Keratinocyte (primary cell): ENCODE measurements at places on chromosomes 3 and 15.

- no peak for DNase-seq
Observed at GRCh38 chr3:187616307-187616972, 53.8 kb downstream of the SST start.

- DNase-seq, result no peak
Observed at GRCh38 chr3:108406661-108407206, 103.7 kb downstream of the MYH15 start.

DNA sequence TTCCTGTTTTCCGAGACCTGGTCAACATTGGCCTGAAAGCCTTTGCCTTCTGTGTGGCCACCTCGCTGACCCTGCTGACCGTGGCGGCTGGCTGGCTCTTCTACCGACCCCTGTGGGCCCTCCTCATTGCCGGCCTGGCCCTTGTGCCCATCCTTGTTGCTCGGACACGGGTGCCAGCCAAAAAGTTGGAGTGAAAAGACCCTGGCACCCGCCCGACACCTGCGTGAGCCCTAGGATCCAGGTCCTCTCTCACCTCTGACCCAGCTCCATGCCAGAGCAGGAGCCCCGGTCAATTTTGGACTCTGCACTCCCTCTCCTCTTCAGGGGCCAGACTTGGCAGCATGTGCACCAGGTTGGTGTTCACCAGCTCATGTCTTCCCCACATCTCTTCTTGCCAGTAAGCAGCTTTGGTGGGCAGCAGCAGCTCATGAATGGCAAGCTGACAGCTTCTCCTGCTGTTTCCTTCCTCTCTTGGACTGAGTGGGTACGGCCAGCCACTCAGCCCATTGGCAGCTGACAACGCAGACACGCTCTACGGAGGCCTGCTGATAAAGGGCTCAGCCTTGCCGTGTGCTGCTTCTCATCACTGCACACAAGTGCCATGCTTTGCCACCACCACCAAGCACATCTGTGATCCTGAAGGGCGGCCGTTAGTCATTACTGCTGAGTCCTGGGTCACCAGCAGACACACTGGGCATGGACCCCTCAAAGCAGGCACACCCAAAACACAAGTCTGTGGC lies 16.9 kb downstream of the TMEM43 start:
- no peak for DNase-seq

DNA sequence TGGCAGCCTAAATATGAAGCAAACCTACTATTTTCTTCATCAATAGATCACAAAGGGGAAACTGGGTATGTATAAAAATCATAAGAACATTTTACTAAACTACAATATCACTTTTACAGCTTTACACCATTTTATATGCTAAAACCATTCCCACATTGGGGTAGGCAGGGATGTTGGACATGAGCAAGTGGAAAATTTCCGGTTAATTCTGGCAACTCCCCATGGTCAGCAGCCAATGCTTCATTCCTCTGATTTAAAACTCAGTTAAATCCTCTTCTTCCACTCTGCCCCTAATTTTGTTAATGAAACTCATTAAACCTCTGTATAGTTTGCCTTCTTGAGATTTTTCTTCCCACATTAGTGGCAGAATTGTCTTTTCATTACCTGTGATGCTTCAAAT lies 552.5 kb upstream of the NECTIN3 start:
- DNase-seq, result no peak

DNA sequence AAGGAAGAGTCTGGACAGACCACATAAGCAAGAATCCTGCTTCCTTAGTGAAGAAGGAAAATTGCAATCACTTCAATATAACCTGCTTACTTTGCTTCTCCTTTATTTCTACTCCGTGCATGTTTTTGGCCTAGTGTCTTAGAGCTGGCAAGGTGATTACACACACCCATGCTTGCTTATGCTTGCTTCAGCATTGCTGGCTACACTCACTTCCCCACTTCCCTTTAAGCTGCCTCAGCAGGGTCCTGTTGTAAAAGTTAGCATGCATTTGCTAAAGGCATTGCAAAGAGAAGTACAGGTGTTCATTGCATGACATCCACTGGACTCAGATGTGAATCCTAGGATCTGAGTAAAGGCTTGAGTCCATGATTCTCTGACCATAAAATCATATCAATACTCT lies 47.5 kb upstream of the STT3B start:
- no peak for DNase-seq

DNA sequence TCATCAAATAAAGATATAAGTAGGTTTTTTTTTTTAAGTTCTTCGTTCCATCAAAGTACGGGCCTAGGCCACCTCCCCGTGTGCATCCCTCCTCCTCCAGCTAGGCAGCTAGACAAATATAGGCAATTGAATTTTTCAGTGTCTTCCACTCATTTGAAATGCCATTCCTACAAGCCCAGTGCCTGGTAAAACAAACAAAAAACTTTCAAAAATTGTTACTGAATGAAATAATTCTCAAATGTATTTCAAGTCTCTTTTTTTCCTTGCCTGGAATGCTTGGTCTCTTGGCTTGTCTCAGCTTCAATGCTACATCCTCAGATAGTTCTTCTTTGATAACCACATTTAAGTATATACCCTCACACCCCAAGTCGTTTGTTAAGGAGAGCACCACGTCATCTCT lies 3.8 kb downstream of the EIF2AK4 start:
- DNase-seq, result no peak

GRCh38 chr3:88896026-88896425 lies 211.4 kb upstream of the EPHA3 start:
- no peak for DNase-seq

DNA sequence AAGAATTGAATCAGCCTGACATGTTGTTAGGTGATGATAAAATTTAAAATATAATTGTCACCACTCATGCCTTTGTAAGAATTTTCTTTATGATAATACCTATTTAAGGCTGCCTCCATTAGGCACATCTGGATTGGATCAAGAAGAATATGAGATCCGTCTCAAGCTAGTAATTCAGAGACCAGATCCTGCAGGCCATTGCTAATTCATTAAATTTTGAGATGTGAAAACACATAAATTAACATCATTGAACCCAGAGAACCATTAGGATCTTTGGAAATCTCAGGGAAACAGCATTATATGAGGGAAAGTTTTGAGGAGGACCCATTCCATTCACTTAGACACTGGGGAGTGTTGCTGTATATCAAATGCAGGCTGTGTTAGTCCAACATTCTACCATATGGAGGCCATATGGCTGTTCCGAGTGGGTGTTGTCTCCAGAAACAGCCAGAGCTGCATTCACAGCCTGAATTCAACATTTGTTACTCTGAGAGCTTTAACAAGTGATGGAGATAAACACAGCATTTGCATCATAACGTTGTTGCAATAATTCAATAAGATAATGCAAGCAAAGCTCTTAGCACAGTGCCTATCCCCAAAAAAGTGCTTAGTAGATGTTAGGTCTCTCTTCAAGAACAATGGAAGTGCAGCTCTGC lies 67.4 kb downstream of the DTWD1 start:
- no peak for DNase-seq

- no peak for DNase-seq
Observed at GRCh38 chr15:73633991-73634495, 854 bp upstream of the NPTN start.

GRCh38 chr3:57961177-57961827 lies 46.9 kb upstream of the FLNB start:
- DNase-seq, result no peak

GRCh38 chr3:149820183-149820582 lies 7.2 kb downstream of the RNF13 start:
- DNase-seq, result no peak

DNA sequence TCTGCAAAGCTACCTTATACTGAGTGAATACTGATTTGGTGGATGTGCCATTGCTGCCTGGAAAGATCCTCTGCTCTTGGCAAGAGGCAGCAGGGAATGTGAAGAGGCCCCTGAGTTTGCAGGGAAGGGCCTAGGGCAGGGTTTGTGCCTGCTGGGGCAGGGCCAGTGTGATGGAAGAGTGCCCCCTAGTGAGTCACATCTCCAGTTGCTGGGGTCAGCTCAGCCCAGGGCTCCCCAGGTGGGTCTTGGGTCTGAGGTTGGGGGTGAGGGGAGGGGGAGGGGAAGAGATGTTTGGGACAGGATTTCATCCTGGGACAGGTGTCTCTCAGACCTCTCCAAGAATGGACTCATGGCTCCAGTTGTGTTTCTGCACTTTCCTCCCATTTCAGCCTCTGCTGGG lies 4.1 kb upstream of the AMOTL2 start:
- DNase-seq, result no peak

- no peak for DNase-seq
Observed at GRCh38 chr3:151303751-151304150, 12.9 kb downstream of the GPR87 start.

GRCh38 chr15:88619796-88620195 lies 1.3 kb upstream of the AEN start:
- no peak for DNase-seq

DNA sequence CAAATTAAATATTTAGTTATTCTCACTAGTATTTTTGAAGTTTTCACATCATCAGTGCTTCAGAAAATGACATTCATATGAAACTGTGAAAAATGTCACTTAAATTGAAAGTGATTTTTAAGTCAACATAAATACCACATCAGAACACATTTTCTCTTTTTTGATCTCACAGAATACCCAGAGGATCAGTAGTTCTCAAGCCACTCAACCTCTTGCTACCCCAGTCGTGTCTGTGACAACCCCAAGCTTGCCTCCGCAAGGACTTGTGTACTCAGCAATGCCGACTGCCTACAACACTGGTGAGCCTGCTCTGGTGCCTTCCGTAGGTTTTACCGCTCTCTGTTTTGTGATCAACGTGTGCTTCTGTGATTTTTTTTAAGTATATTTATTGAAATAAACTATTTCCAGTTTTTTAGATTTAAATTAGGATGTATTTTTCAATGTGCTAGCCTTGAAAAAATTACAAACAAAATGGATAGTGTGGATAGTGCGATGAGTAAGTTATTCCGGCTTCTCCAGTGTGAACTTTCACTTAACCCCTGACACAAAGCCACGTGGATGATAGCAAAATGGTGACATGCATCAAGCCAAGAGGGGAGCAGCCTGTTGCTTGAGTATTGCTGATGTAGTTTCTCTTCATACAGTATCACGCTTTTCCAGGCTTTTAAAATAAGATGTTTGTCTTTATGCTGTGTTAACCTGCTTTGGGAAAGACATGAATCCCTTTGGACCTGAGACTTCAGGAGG lies 26.5 kb downstream of the LYSMD4 start:
- no peak for DNase-seq

- no peak for DNase-seq
Observed at GRCh38 chr3:127488141-127488672, 102.3 kb downstream of the TPRA1 start.

DNA sequence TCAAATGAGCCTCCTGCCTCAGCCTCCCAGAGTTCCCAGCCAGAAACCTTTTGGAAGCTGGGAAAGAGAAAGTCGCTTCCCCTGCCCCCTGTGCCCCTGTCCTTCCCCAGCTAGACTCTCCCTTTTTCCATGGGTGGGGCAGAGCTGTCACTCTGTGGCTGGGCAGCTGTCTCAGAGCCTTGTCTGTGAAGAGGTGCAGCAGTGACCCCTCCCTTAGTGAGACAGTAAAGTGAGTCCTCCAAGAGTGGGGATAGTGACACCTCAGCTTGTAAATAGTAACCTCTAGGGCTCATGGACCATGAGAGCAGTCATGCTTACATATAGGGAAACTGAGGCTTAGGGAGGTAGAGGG lies 76.3 kb downstream of the SMAD6 start:
- DNase-seq, result no peak

DNA sequence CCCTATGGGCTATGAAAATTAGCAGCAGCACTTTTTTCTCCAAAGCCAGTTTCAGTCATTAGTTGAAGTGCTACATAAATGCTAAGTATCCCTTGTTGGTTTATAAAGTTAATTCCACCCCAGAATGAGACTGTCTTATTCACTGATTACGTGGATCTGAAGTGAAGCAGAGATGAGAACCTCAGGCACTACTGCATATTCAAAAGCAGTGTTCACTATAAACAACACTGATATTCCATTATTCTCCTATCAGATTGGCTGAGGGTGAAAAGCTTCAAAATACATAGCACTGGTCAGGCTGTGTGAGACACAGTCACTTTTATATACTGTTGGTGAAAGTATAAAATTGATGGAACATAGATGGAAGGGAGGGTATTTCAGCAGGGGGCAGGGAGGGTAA lies 395.7 kb upstream of the RARB start:
- no peak for DNase-seq

GRCh38 chr3:160935413-160936095 lies 169.6 kb downstream of the B3GALNT1 start:
- no peak for DNase-seq

DNA sequence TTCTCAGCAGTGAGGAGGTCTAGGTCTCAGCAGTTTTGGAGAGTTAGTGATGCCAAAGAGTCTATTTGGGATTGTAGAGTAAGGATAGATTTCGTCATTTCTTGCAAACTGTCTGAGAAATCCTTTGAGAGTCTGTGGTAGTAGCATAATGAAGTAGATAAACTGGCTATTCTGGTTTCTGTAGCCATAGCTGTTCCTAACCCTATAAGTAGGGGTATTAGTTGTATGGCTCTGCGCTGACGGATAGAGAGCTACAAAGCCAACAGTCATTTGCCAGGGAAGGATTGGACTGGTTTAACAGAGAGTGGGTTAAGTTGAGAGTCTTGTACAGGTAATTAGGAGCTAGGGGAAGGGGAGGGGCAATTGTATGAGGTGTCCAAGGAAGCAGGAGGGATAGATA lies 50.6 kb downstream of the KLHDC8B start:
- DNase-seq, result no peak

DNA sequence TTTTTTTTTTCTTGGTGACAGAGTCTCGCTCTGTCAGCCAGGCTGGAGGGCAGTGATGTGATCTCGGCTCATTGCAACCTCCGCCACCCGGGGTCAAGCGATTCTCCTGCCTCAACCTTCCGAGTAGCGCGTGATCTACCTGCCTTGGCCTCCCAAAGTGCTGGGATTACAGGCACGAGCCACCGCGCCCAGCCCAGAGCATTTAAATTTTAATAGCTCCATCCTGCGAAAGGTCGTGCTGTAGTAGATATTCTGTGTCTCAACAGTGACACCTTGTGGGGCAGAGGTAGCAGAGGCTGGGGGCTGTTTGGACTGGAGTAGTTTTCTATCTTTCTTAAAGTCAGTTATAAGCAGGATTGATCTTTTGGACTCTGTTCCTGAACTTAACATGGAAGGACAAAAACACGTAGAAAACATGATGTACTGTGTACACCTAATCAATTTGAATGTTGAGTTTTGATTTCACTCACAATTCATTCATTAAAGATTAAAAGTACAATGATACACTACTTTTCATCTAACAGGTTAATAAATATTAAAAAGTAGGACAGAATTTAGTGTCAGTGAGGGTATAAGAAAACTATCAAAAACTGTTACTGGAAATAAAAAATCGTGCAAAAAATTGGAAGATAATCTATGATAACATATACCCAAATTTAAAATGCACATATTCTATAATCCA lies 11.0 kb upstream of the PDCD6IP start:
- no peak for DNase-seq

DNA sequence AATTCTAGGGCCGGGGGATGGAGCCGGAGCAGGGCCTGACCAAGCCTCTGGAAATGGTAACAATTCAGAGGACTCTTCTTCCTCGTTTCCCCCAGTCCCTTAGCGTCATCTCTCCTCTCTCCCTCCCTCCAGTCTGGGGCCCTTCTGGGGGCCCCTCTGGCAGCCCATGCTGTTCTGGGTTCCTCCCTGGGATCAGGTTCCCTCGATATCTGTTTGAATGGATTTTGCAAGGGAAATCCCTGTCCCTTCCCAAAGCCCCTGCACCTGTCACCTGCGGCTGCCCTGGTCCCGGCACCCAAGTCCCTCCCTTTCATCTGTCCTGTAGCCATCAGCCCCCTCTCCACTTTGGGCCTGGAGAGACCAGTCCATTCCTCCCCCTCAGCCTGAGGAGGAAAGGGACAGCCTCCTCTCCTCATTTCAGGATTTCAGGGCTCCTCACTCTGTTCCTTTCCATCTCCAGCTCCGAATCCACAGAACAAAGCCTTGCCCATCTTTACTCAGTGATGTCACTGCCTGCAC lies 1.7 kb upstream of the PLCB2 start:
- DNase-seq, result no peak

GRCh38 chr3:161549261-161549660 lies 52.7 kb downstream of the OTOL1 start:
- DNase-seq, result no peak
